ENCODE measurements at places on chromosomes 6 and 20. TPM values are rescaled to one million over a fixed set of nuclear protein-coding genes. Genes with fewer than 3 reads are reported as not detected.

The NOTCH4 gene
- total RNA-seq = 12.6 TPM

DNA sequence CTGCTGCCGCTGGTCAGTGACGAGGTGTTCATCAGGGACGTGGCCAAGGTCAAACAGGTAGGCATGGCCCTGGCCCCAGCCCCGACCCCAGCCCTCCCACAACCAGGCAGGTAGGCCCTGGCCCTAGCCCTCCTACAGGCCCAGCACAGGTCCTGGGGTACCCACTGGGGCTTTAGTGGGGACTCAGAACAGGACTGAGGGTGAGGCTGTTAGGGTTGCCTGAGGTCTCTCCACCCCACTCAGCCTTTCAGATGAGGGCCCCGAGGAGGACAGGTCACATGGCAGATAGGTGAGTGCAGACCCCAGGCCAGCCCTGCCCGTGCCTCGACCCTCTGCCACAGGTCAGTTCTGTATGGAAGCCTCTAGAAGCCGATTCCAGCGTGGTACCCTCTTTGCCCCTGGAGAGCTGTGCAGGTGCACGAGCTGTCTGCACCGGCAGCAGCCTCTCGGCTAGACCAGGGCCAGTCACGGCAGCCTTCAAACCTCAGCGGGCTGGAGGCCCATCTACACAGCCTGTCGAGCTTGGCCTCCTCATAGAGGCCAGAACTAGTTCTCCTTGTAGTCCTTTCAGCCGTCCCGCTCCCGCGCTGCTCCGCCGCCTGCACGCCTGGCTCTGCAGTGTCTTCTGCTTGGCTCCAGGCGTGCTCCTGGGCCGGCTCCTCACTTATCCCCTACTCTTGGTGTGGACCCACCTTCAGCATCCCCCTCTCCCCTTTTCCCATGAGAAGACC, 35.5 kb downstream of the PYGB start:
- ATAC-seq = no peak

The TMEM244 gene
- total RNA-seq = not detected

The FKBP1C gene
- 0.50 TPM for total RNA-seq

- ATAC-seq = no peak
Observed at GRCh38 chr20:2820084-2820895, 4.1 kb downstream of the TMEM239 start.

DNA sequence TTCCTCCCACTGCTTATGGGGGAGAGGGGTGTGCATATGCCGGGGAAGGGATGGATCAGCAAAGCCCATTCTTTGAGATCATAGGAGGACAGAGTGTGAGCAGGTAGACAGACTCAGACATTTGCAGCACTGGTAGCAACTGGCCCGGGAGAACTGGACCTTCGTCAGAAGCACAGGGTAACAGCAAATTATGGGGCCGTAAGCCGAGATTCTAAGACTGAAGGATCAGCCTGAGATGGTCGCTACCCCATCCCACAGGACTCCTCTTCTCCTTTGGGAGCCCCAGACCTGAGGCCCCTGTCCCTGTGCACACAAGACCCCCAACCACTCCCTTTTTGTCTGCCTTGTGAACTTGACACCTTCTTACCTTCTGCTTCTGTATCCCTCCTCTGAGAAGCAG, 106.5 kb downstream of the TOX2 start:
- no peak for ATAC-seq

The C6orf15 gene
- not detected for total RNA-seq

The DNAH8 gene
- not detected for total RNA-seq

The CCN5 gene
- total RNA-seq = 52.9 TPM

DNA sequence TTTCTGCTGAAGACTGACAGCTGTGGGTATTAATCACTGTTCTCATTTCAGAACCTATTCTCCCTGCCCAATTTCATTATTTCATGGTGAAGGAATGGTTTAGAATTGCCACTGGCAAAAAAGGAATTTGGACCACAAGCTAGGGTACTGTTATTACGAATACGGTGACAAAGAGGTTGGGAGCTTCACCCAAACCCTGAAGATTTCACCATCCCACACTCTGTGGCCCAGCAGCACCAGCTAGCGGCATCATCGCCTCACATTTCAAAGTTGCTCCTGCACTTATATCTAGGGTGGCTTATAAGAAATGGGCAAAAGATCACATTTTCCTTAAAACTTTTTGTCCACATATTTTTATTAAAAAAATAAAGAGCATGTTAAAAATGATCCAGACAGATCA, 236.1 kb downstream of the SYNDIG1 start:
- no peak for ATAC-seq

GRCh38 chr20:13349235-13349604, 128.1 kb downstream of the ISM1 start:
- ATAC-seq = no peak

The ZFP57 gene
- total RNA-seq = 4.7 TPM

DNA sequence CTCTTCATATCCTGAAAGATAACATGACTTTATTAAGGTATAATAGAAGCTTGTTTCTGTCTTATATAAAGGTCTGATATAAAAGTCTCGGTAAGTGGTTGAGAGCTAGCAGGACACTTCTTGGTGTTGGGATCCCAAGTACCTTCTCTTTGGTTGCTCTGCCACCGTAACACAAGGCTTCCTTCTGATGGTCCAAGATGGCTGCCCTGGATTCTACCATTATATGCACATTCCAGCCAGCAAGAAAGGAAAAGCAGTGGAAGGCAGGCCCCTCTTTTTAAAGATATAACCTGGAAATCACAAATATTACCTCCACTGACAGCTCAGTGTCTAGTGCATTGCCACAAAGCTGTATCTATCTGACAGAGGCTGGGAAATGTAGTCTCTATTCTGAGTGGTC, 75.0 kb downstream of the TSHZ2 start:
- ATAC-seq = no peak

The NKX2-4 gene
- total RNA-seq = not detected

DNA sequence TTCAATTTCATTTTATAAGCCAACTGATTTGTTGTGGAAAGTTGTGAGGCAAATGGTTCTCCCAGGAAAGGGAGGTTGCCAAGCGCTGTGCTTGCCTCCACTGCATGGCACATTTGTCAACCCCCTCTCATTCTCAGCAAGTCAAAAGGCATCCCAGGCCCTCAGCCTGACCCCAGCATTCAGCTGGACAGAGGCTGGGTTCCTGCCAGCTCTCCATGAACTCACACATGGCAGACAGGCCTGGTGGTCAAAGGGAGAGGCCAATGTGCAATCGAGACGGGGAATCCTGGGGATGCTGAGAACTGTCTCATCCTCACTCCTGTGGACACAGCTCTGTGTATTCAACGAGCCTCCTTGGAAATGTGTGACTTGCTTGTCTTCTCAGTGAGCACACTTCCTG, 106.0 kb upstream of the CDH4 start:
- ATAC-seq = no peak

DNA sequence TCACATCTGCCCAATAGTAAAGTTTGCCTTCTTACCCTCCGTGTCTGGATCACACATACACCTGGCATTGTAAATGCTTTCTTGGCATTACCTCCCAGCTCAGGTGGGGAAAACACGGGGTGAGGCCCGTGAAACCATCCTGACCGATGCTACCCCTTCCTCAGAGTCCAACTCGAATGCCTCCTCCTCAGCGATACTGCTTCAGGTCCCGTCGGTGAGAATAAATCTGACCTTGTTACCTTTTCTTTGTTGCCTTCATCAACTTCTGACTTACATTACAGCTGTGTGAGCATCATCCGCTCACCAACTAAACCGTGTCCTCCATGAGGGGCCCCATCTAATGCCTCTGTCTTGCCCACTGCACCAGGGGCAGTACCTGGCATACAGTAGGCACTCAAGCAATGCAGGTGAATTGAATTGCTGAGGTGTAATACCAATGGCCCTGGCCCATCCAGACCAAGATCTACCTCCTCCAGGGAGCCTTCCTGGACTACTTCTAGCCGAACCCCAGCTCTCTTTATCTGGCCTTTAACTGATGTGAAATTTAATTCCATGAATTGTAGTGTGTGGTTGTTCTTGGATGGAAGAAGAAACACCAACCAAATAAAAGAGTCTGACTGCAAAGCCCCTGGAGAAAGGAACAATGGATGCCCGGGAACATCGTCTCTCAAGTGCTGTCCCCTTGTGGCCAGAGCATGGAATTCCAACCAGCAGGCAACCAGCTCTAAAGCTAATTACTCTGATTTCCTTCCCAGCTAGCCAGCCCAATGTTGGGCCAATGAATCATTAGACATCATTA, 141.5 kb downstream of the ANKRD60 start:
- ATAC-seq = no peak

The TSPO2 gene
- not detected for total RNA-seq

DNA sequence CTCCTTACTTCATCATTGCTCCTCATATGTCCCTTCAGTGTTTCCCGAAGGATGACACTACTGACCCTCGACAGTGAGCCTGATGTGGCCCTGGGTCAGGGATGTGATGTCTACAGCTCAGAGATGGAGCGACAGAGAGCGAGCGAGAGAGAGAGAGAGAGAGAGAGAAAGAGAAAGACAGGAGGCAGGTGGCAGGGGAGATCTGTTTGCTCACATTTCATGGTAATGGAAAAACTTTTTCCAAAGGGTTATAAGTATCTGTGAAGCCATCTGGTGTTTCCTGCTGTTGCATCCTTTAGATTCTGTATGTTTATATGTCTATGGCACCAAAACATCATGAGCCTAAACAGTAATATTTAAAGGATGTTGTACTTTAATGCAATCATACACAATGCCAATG, 77.2 kb downstream of the PPP1R3G start:
- ATAC-seq = no peak

The CST7 gene
- not detected for total RNA-seq

DNA sequence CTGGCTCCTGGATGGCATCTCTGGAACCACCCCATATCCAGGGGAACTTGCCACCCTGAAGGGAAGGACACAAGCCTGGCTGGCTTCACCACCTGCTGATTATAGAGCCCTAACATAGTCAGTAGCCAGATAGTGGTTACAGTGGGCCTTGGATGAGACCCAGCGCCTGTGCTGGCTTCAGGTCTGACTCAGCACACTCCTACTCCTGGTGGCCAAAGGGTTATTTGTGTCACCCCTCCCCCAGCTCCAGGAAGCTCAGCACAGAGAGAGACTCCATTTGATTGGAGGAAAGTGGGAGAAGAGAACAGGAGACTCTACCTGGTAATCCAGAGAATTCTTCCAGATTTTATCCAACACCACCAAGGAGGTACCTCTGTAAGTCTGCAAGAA, 12.8 kb downstream of the SNX14 start:
- no peak for ATAC-seq

The FAM217A gene
- total RNA-seq = not detected

DNA sequence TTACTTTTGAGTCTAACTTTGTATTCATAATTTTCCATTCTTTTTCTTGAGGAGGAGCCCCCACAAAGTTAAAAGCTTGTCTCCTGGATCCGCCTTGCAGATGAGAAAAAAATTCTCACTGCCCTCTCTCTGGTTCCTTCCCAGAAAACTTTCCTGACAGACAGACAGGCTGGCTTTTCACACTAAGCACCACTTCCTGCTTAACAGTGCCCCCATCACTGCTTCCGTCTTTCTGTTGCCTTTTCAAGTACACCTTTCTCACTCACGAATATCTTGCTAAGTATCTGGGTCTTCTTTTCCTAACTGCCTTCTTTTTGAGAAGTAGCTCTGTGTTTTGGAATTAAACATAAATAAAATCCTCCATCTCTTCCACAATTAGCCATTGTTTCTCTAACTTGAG, 19.8 kb upstream of the LMBRD1 start:
- ATAC-seq = no peak

GRCh38 chr6:109051301-109052017, 43.2 kb downstream of the SESN1 start:
- no peak for ATAC-seq

The STMN3 gene
- 16.7 TPM for total RNA-seq

GRCh38 chr6:15121443-15121842, 124.4 kb upstream of the JARID2 start:
- ATAC-seq = no peak

The ATP6V1G2 gene
- total RNA-seq = 1.3 TPM

The COL12A1 gene
- total RNA-seq = 560 TPM

DNA sequence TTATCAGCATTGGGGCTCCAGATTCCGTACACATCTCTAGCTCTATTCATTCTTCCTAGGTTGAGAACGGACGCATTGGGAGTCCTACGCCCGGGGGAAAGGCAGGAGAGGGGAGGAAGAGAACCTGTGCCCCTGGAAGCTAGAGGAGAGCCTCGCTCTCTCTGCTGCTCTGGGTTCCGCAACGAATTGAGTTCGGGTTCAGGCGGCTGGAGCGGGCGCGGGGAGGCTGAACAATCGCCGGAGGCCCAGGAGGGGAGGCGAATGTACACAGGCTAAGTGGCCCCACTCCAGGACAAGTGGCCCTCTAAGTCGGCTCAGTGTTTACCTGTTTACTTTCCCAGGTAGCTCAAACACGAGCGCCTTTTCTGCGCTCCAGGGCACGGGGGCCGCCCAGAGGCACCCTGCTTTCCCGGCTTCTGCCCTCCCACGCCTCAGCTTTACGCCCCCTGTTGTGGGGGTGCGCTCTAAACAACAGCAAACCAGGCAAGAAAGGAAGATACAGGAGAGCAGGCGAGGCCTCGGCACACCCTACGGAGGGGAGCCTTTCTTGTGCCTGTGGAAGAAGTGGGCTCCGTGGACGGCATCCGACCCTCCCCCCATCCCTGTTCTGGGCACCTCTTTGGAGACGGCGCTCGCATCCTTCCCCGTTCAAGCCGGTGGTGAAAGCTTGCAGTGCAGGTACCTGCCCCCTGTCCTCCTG, 4.6 kb upstream of the NKX2-2 start:
- ATAC-seq = no peak

The PCK1 gene
- total RNA-seq = 3.2 TPM

The KCNB1 gene
- 26.3 TPM for total RNA-seq

The FHL5 gene
- total RNA-seq = 11.4 TPM
